ENCODE measurements at places on chromosomes 12 and 14.

DNA sequence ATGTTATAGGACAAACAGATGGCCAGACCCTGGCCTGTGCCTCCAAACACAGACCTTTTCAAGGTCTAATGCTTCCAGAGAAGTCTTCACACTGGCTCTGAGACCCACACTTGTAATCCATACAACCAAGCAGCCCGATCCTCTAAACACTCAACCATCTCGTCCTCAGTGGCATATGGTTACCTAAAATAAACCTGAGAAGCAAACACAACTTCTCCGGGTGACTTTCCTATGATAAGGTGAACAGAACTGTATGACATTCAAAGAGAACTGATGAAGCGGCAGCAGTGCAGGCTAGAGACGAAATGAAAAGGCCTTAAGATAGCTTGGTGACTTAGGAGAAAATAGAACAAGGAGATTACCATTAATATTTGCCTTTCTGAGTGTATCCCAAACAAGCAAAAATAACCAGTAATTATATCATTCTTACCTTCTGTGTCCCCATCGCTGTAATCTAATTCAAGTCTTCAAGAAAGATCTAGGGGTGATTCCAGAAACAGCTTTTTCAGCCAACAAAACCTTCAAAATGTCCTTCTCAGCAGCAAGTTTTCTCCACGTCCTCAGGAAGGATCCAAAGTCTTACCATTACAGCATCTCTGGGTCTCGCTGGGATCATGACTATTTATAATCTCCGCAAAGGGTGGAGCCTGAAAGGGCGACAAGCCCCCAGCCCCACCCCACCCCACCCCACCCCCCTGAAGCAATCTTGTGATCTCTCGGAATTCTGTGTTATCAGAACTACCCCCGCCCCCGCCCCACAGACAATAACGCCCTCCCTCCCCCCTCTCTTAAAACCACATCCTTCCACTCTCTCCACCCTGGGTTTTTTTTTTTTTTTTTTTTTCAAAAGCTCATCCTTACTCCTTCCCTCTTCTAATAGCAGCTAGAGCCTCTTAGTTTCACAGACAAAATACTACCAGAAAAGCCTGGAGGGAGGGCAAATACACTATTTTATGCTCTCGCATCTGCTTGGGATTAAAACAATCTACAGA, at the start of gene SLC2A3:
TSS of gene SLC2A3 (minus strand) at position 598 of the 992 bp plus-strand sequence. CDS start at position 445, 153 bp downstream.
- peak; percentile 43 for DNase-seq

GRCh38 chr14:68790644-68791077, 2.2 kb downstream of the ZFP36L1 start:
- DNase-seq: no peak

DNA sequence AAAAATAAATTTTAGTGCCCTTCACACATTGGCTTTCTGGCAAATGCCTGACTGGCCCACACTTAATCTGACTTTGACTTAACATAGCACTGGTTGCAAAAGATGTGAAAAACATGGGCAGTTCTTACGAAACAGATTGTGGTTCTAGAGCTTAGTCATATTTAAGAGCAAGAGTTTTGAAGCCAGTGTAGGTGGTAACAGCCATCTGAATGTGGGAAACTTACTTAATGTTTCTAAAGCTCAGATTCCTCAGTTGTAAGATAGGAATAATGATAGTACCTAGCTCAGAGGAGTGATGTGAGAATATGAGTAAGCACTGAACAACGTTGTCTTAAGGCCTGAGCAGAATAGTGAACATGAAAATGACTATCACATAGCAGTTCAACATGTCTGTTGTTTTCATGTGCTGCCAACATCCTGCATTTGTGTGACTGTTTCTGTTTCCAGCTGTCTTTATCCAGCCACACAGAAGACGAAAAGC, 262.7 kb downstream of the SYT1 start:
- no peak for DNase-seq

DNA sequence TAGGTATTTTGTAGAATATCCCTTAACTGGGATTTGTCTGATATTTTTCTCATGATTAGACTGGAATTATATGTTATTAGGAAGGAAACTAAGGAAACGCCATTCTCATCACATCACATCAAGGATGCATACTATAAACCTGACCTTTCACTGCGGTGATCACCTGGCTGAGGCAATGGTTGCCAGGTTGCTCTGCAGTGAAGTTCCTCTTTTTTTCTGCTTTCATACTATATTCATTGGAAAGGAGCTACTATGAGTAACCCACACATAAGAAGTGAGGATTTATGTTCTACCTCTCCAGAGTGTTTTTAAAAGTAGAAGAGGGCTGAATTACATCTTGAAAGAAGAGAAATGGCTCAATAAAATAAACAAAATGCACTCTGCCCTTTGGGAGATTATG, 31.0 kb upstream of the GRIP1 start:
- no peak for DNase-seq

DNA sequence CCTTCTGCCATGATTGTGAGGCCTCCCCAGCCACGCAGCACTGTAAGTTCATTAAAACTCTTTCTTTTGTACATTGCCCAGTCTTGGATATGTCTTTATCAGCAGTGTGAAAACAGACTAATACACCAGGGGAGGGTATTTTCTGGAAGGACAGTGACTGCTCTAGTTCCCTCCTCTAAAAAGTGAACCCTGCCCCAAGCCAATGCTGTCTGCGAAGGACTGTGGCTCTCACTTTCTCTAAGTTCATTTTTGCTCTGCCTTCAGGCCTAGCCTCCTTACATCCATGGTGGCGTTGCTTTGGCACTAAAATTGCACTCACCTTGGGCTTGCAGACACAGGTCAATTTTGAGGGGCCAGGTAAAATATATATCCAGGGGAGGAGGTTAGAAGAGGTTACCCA, 323.0 kb downstream of the VRK1 start:
- DNase-seq: no peak

- DNase-seq: no peak
These were observed 70.3 kb upstream of the NR2C1 start for GRCh38 chr12:95143621-95144205.

GRCh38 chr14:85420278-85420677, 109.7 kb upstream of the FLRT2 start:
- DNase-seq: no peak

- no peak for DNase-seq
These were observed 95.9 kb downstream of the SINHCAF start for GRCh38 chr12:31230004-31230403.

DNA sequence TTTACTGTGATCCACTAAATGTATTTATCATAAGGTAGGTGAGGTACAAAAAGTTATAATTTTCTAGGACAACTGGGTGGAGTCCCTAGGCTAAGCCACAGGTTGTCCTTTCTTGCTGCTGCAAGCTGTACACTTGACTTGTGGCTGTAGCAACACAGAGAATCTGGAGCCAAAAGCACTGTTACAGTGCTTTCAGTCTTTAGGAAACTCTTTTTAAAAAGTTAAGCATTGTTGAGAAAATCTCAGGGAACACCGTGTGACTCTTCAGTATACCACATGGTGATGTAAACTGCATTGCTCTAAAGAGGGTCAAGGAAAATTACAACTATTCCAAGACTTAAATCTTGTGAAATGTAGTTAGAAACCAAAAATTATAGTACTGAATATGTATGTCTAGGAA, 11.4 kb downstream of the SLC15A5 start:
- DNase-seq: no peak

DNA sequence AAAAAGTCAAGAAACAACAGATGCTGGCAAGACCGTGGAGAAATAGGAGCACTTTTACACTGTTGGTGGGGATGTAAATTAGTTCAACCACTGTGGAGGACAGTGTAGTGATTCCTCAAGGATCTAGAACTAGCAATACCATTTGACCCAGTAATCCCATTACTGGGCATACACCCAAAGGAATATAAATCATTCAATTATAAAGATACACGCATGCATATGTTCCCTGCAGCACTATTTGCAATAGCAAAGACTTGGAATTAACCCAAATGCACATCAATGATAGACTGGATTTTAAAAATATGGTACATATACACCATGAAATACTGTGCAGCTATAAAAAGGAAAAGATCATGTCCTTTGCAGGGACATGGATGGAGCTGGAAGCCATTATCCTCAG, 18.0 kb upstream of the CATSPERB start:
- DNase-seq: no peak

- no peak for DNase-seq
These were observed 5.8 kb downstream of the FBRSL1 start for GRCh38 chr12:132495629-132496357.

GRCh38 chr12:104695453-104696148, 238.9 kb downstream of the CHST11 start:
- DNase-seq: peak; percentile 68

DNA sequence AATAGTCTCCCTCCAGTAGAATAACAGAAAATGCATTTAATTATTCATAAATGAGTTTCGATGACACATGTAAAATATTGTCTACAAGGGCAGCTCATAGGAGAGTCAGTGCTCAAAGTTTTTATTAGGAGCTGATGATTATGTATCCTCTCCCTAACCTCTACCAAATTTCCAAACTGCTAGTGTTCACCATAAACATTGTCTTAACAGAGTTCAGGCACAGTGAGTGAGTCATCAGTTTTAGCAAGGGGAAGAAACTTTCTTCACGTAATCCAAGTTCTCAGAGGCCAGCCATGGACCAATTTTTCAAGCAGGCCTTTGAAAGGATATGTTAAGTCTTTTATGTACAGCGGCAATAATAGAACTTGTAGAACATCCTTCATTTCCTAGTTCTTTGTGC, 649.2 kb upstream of the MIS18BP1 start:
- no peak for DNase-seq

DNA sequence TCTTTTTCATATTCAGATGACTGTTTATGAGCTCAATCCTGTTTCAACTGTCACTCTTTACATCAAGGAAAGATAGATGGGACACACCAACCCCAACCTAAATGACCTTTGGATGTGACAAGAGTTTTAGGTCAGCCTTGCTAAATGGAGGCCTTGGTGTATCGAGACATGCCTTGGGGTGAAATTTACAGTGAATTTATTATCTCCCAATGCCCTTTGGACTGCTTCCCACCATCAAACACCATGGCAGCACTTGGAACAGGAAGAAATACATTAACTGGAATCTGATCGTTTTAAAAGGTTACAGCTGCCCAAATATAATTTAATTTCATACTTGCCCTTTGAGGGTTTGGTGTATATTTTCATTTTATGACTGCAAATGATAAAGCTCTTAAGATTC, 327.6 kb downstream of the SOX5 start:
- DNase-seq: no peak

- no peak for DNase-seq
These were observed 9.0 kb downstream of the ACTN1 start for GRCh38 chr14:68970038-68970612.

DNA sequence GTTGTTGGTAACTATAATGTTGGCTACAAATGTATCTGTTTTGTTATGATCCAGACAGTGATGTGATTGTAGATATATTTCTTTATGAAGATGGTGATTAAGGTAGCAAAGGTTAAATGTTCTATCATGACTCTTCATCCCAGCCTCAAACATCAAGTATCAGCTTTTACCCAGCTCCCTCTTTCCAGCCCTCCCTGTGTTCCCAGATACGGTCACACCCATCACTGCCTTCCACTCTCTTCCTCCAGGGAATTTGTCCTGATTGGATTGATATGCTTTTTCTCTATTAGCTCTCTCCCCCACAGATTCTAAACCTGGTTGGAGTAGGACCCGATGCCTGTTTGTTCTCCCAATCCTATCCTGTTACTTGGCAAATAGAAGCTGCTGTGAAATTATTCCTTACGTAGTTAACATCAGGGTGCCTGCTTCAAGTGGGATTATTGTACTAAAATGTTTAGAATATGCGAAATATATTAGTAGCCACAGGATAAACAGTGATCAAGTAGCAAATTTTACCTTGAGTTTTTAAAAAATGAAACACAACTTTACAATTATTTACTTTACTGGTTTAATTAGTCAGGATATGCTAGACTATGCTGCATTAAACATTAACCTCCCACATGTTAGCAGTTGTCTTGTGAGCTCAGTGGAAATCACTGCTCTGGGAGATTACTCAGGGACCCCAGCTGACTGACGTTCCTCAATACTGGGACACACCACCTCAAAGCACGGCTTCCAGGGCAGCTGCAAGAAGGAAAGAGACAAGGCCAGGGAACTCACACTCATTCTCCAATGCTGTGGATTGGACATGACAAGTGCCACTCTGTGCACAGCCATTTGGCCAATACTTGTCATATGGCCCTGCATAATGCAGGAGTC, 165.3 kb downstream of the ALX1 start:
- no peak for DNase-seq

DNA sequence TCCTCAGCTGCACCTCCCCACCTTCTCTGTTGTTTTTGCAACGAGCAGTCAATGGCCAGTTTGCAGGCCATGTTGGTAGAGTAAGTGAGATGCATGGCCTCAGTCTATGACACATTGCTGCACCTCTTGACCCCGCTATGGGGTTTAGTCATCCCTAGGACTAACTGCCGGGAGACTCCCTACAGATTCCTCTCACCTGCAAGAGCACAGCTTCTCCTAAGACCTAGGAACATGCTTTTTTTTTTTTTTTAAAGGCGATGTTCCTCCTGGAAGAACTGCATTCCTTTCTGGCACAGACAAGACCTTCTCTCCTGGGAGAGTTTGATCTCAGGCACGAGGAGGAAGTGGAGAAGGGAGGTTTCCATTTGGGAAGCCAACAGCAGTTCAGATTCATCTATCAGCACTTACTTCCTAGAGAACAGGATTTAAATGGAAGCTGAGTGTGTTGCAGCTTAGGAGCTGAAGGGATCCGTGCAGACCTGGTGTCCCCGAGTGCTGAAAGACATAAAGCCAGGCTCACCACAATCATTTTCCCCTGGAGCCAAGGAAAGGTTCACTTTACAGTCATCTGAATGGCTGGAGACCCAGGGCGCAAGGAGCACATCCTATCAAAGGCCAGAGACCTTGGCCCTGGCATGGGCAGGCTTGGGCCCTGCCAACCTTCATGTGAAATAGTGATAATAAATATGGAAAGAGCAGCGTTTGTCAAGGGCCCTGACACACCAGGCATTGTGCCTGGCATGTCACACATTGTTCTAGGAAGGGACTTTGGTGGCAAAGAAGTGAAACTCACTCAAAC, 104.1 kb downstream of the LGMN start:
- no peak for DNase-seq

DNA sequence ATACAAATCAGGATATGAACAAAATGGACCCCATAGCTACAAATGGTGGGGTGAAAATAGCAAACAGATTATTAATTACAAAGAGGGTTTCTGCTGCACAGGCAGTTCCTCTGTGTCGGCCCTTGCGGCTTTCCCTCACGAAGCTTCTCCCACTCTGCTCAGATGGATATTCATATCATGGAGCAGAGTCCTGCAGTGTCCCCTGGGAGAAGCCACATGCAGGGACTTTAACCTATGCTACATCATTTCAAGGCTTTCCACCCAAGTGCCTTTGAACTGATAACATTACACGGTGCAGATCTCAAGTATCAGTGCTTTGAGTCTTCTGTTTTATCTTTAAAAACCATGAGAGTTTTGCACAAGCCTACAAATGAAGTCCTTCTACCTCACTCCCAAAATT, 229.1 kb downstream of the PPM1H start:
- no peak for DNase-seq

GRCh38 chr14:94615823-94616570, 3.8 kb downstream of the SERPINA3 start:
- no peak for DNase-seq

GRCh38 chr12:47350062-47350408, 270.3 kb upstream of the AMIGO2 start:
- DNase-seq: no peak

- DNase-seq: no peak
These were observed 48.6 kb upstream of the STAC3 start for GRCh38 chr12:57299514-57300016.

- DNase-seq: no peak
These were observed 17.3 kb downstream of the USP44 start for GRCh38 chr12:95533985-95534384.
